Renal cortex interstitium (tissue), 15 donors: ENCODE measurements at places on chromosomes 6 and 20. TPM values are rescaled to one million over a fixed set of nuclear protein-coding genes. Genes with fewer than 3 reads are reported as not detected.

GRIK2 gene
- 12.9 TPM for polyA plus RNA-seq

KCNG1 gene
- 7.9 TPM for polyA plus RNA-seq

HLA-E gene
- 93.8 TPM for polyA plus RNA-seq

GSTA1 gene
- polyA plus RNA-seq = 1.8 TPM

FERMT1 gene
- 5.2 TPM for polyA plus RNA-seq

NR2E1 gene
- not detected for polyA plus RNA-seq

IL17F gene
- polyA plus RNA-seq = 0.56 TPM

GRM1 gene
- 0.11 TPM for polyA plus RNA-seq

WFDC10B gene
- polyA plus RNA-seq = not detected

GGTLC1 gene
- polyA plus RNA-seq = not detected

PRPH2 gene
- polyA plus RNA-seq = 3.0 TPM

ISM1 gene
- 5.3 TPM for polyA plus RNA-seq

SIRPA gene
- 24.4 TPM for polyA plus RNA-seq
